ENCODE measurements at places on chromosomes 1 and 21.

DNA sequence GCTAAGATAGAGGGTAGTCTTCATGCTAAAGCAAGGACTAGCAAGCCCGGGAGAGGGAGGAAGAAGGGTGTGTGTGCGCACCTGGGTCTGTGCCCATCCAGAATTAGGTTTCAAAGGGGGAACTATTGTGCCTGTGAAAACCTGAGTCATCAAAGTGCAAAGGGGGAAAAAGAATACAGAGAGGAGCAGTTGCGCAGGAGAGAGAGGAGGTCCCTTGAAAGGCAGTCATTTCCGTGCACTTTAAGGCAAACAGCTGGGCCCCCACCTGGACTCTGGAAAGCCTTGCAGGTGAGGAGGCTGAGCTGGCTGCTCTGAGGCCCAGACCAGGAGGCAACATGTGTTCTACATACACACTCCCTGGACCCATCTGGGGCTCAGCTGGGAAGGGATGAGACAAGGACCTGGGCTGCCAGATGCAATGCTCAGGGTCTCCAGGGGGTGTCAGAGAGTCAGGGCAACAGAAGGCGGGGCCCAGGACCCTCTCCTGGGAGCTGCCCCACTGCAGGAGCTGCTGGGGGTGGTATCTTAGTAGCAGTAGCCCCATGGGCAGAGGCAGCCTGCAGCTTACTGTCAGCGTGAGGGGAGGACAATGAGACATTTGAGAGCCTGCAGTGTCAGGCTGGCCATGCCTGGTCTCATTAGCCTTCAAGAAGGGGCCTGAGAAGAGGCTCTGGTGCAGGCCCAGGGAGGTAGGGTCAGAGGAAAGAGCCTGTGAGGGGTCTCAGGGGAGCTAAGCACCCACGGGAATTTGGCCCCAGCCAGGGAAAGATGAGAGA lies 14.3 kb downstream of the PROK1 start:
- DNase-seq, result no peak

DNA sequence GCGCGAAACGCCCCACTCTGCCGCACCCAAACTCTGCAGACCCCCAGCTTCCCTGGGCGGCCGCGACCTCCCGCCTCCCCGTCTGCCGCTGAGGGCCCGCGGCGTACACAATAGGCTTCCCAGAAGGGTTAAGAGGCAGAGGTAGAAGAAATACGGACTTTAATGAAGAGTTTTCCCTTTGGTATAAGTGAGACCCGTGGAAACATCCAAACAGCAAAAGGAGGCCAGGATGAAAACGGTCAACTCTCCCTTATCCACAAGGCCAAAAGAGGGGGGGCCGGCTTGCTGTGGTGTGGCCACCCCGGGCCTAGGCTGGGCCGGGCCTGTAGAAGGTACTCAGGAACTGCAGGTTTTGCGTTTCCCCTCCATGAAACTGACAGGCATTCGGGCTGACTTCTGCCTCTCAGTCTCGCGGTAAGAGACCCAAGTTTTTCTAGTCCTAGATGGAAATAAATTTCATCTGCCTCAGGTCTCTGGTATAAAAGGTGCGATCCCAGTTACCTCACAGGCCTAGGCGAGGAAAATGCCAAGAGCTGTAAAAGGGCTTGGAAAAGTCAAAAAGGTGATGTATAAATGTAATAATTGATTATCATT lies 671 bp upstream of the PYGO2 start:
- no peak for DNase-seq

DNA sequence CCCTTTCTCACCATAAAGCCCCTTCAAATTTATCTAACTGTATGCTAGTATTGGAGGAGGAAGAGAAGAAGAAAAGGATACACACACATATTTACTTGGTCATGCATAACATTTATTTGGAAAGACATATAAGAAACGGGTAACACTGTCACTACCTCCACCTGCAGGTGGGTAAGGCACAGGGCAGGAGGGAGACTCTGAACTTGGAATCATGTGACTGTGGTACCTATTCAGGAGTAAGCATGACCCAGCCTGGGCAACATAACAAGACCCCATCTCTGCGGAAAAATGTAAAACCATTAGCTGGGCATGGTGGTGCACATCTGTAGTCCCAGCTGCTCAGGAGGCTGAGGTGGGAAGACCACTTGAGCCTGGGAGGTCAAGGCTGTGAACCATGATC lies 1.4 kb upstream of the PADI6 start:
- no peak for DNase-seq

GRCh38 chr1:81109038-81109437 lies 691.7 kb upstream of the ADGRL2 start:
- no peak for DNase-seq

DNA sequence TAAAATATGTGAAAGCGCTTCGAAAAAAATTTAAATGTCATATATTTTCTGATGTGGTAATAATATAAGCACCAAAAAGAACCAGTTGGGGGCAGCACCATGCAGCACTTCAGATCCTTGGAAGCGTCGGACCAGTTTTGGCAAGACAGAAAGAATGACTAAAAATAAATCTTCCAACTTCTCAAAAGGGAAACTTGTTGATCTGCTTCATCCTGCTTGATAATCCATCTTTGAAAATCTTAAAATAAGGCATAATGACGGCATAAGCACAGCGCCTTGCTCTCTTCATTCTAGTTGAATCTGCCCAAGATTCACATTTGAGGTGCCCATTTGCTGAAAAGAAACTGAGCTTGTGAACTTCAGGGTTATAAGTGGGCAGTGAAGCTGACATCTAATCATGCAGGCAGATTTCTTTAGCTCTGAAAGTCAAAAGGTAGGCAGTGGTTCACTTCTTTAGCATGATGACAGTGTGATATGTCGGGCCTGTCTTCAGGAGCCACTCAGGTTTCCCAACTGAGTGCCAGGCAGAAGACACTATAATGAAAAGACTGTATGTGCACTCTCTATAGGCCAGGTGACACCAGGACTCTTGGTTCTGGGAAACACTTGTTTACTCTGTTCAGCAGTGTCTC lies 19.8 kb upstream of the MUTYH start:
- DNase-seq, result peak; percentile 31

DNA sequence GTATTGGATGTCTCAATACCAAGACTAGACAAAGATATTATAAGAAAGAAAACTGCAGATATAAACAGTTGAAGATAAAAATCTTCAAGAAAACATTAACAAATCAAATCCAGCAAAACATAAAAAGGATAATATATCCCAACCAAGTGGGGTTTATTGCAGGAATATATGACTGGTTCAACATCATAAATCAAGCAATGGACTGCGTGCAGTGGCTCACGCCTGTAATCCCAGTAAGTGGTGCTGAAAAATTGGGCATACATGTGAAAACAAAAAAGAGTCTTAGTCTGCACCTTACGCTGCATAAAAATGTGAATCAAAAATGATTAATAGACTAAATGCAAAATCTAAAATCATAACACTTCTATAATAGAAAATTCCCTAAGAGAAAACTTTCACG lies 112.9 kb upstream of the PDE4B start:
- DNase-seq, result no peak

GRCh38 chr1:41245659-41246058 lies 3.6 kb upstream of the SCMH1 start:
- no peak for DNase-seq

DNA sequence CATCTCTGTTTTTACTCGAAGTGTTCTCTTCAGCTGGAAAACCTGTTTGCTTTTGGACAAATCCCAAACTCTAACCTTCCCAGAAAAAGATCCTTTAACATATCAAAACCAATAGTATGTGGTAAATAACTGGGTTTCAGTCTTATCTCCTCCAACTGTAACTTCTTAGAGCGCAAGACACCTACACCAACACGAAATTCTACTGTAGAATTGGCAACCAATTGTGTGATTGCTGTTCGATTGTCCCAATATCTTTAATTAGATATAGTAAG lies 5.8 kb upstream of the MPZL1 start:
- no peak for DNase-seq

DNA sequence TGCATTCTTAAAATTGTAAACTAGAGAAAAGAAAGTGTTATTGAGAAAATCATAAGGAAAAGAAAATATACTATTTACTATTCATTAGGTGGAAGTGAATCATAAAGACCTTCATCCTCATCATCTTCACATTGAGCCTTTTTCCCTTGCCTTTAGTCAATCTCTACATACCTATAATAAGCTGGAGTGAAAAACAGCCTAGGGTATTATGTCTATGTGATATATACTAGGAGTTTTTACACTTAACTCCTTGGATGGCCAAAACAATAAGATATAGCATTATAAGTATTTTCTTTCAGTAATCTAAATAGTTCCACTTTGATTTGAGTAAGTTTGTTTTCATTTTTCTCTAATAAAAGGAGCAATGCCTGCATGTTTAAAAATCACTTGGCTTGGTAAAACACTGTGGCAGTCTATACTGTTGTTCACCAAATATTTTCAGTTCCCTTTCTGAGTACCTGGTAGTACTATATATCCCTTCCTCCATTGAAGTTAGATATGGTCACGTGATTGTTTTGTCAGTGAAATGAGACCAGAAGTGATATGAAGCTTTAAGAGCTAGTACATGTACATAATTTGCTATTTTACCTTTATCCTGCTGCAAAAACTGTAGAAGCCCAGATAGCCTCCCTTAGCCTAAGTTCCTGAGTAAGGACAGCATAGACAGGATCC lies 78.3 kb downstream of the CLEC20A start:
- DNase-seq, result no peak

DNA sequence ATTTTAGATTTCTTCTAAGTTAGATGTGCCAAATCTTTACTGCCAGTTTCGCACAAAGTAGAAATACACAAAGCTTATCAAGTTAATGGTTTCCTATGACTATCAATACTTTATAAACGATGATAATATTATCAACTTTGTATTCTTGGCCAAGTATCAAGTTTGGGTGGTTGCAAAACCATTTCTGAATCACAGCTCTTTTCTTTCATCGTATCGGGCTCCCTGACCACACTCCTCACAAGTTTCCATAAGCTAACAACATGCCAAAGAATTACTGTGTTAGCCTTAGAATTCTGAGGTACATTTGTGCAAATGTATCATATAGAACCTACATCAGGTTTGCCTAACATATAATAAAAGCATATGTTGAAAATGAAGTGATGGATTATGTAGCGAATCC lies 311.0 kb downstream of the KCTD3 start:
- DNase-seq, result no peak

DNA sequence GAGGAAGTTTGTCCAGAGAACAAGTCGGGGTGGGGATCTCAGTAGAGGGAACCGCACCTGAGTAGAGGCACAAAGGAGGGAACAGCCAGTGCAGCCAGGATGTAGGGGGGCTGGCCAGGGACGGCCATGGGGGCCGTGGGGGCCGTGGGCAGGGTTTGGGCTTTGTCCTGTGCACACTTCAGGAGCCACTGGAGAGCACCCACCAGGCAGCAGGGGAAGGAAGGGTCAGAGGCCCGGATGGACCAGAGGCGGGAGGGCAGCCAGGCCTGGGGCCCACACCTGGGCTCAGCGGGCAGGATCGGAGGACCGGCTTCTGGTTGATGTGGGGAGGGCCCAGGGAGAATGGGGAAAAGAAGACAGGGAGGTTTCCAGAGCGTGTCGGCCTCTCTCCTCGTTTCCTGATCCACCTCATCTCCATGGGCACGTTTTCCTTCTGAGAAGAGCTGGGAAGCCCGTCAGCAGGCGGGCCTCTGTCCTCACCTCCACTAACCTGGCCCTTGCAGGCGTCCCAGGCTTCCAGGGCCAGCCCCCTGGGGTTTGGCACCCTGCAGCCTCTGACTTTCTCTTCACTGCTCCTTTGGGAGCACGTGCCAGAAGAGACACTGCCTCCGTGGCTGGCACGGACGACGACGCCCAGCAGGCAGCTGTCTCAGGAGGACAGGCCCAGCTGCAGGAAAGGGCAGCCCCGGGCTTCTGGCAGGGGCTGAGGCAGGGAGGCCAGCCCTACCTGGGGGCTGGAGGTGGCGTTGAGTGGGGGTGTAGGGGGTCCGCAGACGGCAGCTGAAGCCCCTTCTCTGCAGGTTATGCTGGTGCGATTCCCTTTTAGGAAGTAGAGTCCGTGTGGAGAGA lies 16.8 kb upstream of the PDXK start:
- DNase-seq, result no peak

DNA sequence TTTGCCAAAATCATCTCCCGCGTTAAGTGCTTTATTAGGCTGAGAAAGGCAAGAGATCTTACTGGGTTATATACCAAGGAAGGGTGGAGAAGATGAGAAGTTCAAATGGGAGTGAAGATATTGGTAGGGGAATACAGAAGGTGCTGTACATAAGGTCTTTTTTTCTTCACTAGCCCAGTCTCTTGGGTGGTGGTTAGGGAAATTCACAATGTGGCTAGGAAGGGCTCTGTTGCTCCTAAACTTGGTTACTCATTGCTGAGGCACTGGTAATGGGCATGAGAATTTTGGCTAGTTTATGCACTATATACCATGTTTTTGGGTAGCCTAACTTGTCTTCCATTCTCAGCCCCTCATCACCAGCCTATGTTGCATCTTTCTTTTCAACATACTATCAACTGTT lies 50.6 kb downstream of the LHX4 start:
- DNase-seq, result no peak

DNA sequence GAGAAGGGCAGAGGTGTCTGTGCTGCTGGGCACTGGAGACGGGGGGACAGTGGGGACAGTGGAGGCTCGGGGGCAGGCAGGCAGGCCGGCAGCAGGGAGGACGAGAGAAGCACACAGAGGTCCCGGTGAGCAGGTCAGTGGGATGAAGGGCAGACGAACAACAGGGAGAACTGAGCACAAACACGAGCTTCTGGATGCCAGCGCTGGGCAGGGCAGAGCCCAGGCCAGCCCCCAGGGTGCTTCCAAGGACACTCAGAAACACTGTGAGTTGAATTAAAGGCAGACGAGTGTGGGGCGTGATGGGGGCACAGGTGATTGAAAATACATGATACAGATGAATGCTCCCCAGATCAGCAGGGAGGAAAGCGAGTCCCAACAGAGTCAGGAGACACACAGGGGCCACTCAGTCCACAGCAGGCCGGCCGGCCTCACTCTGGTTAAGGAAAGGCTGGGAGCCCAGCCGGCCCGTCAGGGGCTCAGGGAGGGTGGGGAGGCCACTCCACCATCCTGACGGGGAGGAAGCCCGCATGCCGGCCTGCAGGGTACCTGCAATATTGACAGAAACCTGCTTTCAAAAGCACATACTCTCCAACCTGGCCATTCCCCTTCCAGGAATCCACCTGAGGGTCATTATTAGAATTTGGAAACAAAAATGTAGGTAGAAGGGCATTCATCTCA lies 14.1 kb downstream of the SLC19A1 start:
- DNase-seq, result no peak

DNA sequence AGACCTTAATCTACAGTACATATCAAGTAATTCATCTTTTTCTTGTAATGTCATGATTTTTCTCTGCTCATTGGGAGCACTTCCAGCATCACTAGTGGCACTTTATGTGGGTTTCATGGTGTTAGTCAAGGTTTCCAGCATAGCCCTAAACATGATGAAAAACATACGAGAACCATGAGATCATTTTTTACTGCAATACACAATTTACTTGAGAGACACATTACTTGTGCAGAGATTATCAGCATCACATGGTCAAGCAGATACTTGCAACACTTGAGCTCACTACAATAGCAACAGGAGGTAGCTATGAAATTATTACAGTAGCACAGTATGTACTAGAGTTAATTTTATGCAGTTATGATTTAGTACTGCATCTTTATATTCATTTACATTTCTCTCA lies 36.4 kb downstream of the ITGB3BP start:
- no peak for DNase-seq

GRCh38 chr1:103336408-103336807 lies 189.1 kb upstream of the RNPC3 start:
- DNase-seq, result no peak

- peak; percentile 23 for DNase-seq
Observed at GRCh38 chr1:151993084-151993733, 450 bp downstream of the S100A10 start.

Data from stimulated activated naive CD4-positive, alpha-beta T cell (primary cell).